ENCODE measurements at places on chromosomes 11 and 22.

DNA sequence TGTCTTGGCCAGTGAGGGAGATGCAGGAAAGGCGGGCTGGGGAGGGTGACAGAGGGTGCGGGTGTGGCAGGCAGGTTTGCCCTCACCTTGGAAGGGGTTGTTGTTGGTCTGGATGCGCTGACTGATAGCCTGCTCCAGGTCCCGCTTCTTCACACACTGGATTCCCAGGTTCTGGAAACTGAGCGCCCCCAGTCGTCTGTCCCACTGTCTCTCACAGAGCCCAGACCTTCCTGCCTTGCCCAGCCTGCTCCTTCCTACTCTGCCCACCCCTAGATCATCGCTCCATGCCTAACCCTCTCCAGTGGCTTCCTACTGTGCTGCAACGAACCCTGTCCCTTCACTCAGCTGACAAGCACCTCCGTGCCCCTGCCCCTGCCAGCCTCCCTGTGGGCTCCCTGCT is 2.7 kb downstream of the RELA start:
- no peak for DNase-seq

DNA sequence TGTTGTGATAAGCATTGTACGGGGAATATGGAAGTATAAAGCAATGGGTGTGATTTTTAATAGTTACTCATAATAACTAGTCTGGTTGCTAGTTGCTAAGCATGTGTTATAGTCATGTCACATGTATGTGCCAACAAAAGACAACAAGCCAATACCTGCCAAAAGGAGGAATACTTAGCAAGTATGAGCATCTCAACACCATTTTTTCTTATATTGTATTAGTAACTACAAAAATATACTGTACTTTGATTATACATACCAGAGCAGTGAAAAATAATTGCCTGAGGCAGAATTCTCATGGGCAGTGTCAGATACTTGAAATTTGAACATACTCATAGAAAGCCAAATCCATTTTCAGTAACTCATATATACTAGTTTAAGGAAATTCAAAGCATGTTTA is 62.4 kb upstream of the ALKBH3 start:
- DNase-seq = no peak

GRCh38 chr11:47222696-47223095 is 7.9 kb downstream of the DDB2 start:
- DNase-seq = no peak

- DNase-seq = no peak
Observed at GRCh38 chr11:22711880-22712279, 45.5 kb downstream of the GAS2 start.

GRCh38 chr22:27879923-27880322 is 39.1 kb downstream of the PITPNB start:
- peak; percentile 31 for DNase-seq

GRCh38 chr11:120648771-120649170 is 137.2 kb downstream of the GRIK4 start:
- DNase-seq = no peak

DNA sequence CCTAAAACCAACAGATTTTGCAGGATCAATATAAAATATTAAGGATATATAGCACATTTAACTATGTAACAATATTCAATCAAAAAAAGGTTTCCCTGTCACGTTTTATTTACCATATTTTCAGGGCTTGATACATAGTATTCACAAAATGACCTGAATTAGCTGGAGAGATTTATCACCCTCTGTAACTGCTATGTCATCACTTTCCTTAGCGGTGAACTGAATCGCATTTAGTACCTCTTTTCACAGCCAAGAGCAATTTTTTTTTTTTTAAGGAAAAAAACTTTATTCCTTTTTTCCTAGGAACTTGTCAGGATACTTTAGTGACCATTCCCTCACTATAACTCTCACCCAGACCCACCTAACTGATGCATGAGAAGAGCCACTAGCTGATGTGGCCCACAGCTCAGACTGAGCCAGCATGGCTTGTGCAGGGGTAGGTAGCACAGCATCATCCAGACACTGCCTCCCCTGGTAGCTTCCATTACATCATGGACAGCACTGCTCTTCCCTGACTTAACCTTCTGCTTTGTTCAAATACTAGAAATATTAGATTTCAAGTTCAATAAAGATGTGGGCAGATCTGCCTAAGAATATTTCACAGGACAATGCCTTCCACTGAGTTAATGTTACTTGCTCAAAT is 17.0 kb upstream of the GPR83 start:
- DNase-seq = no peak

DNA sequence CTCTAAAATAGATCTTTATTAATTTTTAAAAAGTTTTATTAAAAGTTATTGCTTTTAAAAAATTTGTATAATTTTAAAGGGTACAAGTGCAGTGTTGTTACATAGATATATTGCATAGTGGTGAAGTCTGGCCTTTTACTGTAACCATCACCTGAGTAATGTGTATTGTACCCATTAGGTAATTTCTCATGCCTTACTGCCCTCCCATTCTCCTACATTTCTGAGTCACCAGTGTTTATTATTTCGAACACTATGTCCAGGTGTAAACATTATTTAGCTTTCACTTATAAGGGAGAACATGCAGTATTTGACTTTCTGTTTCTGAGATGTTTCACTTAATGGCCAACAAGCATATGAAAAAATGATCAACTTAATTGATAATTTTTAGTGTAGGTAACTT is 2.3 kb downstream of the OR51G1 start:
- no peak for DNase-seq

DNA sequence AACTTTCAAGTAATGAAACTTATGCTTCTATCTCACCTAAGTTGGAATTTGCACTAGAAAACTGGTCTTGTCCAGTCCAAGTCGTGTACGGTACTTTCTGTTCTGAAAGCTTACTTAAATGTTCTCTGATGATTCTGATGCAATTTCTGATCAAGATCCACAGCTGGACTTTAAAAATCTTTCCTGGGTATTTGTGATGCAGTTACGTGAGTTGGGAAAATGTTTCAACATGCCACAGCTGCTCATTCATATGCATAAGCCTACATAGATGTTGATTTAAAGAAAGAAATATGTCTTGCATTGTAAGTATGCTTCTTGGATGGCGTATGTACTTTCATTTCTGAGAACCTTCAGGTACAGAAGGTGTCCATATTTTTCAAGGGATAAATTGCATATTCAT is 493.7 kb upstream of the CCDC90B start:
- DNase-seq = no peak

DNA sequence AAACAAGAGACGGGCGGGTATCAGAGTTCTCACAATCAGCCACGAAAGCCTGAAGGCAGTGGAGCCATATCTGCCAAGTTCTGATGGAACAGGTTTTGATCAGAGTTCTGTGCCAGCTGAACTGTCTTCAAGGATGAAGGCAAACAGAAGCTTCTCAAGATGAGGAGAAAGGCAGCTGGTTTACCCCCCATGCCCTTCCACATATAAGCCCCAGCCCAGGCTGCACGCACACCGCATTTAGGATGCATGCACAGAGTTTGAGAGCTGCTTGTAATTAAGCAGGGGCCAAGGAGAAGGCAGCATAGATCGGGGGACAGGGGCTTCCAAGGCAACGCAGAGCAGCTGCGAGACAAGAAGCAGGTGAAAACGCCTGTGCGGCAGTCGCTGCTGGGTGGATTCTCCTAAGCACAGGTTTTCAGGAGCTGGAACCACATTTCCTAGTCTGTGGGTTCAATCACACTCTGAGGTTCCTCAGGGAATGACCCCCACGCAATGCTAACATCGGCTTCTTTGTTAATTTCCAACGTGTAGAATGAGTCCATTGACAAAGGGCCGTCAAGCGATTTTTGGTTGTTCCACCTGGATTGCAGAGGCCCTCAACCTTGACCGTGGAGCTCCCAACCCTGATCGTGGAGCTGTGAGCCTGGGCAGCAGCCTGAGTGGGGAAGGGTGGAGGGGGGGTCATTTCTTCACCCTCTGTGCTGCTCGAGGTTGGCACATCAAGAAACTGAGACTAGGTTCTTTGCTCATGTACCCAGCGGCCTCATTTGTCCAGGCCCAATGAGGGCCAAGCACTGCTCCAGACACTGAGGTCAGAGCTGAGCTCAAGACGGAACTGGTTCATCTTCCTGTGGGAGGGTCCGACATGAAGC is 81.7 kb upstream of the SHISAL1 start:
- no peak for DNase-seq

- DNase-seq = peak; percentile 60
Observed at GRCh38 chr11:56841210-56841810, 92.8 kb upstream of the OR9G4 start.

GRCh38 chr11:117181586-117182550 is 3.3 kb downstream of the SIDT2 start:
- DNase-seq = no peak

DNA sequence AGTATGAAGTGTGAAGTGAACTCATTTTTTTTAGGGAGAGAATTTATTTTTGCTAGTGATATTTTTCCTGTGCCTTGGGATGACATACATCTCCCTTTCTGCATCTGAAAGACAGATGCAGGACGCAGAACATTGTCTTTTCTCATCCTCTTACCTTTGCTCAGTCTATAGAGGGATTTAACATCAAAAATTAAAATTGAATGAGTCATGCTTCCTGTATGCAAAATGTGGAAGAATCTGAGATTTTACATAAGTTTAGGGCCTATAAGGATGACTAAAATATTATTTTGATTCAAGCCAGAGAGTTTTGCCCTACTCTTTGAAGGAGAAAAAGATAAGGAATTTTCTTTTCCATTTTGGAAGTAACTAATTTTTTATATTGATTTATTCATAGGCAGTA is 27.3 kb downstream of the XRCC6 start:
- no peak for DNase-seq

DNA sequence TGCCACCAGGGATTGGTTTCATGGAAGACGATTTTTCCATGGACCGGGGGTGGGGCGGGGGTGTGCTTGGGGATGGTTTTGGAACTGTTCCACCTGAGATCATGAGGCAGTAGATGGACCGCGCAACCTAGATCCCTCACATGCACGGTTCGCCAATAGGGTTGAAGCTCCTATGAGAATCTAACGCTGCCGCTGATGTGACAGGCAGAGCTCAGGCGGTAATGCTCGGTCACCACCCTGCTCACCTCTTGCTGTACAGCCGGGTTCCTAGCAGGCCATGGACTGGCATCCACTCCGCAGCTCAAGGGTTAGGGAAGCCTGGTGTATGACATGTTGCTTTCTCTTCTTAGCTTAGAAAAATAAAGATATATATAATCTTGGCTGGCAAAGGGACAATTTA is 22.0 kb downstream of the RBX1 start:
- no peak for DNase-seq

GRCh38 chr11:64583296-64584262 is 7.4 kb upstream of the SLC22A12 start:
- DNase-seq = no peak

GRCh38 chr22:41919357-41920224 is 4.7 kb upstream of the SHISA8 start:
- DNase-seq = peak; percentile 8

- DNase-seq = no peak
Observed at GRCh38 chr22:43693249-43693648, 118.9 kb downstream of the EFCAB6 start.

All from midbrain (tissue), 1 donor.